Right ventricle myocardium superior (tissue), 1 donor: ENCODE measurements at places on chromosomes 7 and 10. TPM values are rescaled to one million over a fixed set of nuclear protein-coding genes. Genes with fewer than 3 reads are reported as not detected.

DNA sequence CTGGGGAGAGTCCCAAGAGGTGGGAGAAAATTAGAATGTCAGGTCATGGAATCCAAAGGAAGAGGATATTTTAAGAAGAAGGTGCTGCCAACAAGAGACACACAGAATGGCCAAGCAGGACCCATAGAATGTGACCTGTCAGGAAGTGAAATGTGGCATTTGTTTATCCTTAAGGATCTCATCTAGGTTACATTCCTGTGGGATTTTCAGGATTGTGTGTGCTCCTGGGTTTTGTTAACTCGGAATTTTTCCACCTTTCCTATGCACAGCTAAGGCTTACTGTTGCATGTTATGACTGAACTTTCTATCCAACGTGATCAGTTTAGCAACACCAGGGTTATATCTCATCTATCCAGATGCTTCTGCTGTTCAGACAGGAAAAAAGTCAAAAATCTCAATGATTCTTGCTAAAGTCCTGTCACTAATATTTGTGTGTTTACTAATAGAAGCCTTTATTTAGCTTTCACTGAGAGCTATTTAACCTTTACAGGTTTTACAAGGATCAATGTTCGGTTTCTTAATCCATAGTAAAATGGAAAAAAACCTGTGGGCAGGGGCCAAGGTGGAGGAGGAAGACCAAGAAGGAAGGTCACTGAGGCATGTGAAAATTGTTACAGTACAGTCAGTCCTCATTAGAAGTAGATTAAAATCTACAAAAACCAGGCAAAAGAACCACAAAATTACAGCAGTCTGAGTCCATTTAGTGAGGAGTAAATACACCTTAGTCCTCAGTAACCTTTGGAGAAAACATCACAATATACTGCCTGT, 437.8 kb upstream of the NPVF start:
- DNase-seq, result no peak

OR6B1 gene
- total RNA-seq, result not detected

- DNase-seq, result no peak
Measured at GRCh38 chr10:48910548-48910947, 29.1 kb downstream of the LRRC18 start.

IKZF1 gene
- 2.4 TPM for total RNA-seq
